Suppressor macrophage treated with lipopolysaccharide for 1 hour (primary cell): ENCODE measurements at places on chromosomes 1 and 21.
A peak's percentile ranks its signal among the peaks of the same experiment; 100 is the strongest.

- no peak for DNase-seq
Observed at GRCh38 chr1:47440599-47441081, 2.8 kb downstream of the FOXD2 start.

- DNase-seq: no peak
Observed at GRCh38 chr21:27189870-27190269, 223.0 kb upstream of the ADAMTS5 start.

DNA sequence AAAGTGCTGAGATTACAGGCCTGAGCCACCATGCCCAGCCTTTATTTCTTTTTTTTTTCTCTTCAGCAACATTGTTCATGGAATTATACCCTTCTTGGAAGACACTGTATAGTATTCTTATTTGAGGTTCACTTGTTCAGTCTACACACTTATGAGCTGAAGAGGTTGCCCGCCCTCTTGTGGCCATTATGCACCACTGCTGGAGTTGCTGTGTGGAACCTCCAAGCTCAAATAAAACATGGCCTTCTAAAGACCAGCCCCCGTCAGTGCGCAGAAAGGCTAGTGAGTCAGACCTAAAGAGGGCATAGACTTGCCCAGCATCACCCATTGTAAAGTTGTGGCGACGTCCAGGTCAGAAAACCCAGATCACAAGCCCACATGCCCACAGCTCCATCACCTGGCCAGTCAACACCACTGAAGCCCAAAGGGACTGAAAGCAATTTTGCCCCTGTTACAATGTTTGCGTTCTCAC, 20.4 kb downstream of the LURAP1 start:
- peak; percentile 92 for DNase-seq

- DNase-seq: no peak
Observed at GRCh38 chr1:32766328-32766972, 50.7 kb downstream of the YARS1 start.

DNA sequence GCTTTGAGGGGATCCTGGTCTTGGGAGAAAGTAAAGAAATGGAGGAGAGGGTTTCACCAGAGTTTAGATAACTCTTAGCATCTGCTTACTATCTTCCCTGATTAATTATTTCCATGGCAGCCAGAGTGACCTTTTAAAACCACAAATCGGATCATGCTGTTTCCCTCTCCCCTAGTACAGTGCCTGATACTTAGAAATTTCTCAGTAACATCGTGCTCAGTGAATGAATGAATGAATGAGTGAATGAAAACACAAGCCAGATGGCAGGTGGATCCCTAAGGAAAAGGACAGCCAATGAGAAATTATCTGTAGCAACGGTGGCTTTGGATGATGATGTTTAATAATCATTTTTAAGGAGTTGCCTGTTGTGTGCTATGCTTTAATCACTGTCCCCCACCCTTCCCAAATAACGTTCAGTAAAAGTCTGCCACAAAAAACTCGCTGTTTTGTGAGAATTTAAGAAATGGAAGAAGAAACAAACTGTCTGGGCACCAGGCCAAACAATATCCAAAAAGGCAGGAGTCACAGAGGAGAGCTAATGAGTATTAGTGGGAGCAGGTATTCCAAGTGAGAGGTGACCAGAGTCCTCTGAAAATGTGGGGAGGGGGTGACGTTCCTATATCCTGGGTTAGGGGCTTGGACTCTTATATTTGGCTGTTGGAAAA, 737 bp upstream of the SMAP2 start:
- DNase-seq: no peak

- DNase-seq: no peak
Observed at GRCh38 chr1:207754974-207755700, 3.3 kb downstream of the CD46 start.

DNA sequence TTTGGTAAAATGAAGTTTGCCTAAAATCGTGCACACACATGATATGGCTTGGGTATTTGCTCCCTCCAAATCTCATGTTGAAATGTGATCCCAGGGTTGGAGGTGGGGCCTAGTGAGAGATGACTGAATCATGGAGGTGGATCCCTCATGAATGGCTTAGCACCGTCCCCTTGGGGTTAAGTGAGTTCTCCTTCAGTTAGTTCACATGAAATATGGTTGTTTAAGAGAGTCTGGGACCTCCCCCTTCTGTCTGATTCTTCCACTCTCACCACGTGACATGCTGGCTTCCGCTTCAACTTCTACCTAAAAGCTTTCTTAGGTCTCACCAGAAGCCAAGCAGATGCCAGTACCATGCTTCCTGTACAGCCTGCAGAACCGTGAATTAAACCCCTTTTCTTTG, 58.4 kb downstream of the SIPA1L2 start:
- DNase-seq: no peak

- no peak for DNase-seq
Observed at GRCh38 chr1:3093898-3094626, 25.1 kb downstream of the PRDM16 start.

DNA sequence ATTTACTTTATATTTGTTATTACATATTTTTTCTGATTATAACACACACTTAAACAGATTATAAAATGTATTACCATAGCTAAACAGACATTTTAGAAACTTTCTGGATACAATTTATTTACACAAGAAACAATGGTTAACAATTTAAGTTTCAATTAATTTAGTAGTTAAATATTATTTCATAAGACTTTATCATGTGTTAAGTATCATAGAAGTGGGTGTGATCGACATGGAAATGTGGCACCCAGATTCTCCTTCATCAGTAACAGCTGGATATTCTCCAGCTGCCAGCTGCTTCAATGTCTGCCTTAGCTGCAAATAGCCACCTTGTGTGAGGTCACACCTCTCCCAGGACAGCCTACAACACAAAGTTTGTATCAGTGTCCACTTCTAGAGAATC, 97.8 kb downstream of the KCNT2 start:
- no peak for DNase-seq

GRCh38 chr1:159282118-159282517, 20.0 kb upstream of the FCER1A start:
- DNase-seq: peak; percentile 55

DNA sequence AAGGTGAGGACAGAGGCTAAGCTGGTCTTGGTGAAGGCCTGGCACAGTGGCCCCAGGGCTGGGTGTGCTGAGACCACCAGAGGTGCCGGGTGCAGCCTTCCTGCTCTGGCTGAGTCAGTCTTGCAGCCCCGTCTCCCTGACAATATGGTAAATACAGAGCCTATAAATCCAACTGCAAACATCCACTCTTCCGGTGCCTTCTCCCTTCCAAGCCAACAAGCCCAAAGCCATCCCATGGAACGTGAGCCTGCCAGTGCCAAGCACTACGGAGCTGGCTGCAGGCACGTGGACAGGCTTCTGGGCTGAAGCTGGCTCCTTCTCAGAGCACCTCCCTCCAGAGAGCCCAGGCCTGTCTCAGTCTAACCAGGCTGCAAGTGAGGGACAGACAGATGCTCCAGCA, 70.0 kb downstream of the TRABD2B start:
- DNase-seq: no peak

DNA sequence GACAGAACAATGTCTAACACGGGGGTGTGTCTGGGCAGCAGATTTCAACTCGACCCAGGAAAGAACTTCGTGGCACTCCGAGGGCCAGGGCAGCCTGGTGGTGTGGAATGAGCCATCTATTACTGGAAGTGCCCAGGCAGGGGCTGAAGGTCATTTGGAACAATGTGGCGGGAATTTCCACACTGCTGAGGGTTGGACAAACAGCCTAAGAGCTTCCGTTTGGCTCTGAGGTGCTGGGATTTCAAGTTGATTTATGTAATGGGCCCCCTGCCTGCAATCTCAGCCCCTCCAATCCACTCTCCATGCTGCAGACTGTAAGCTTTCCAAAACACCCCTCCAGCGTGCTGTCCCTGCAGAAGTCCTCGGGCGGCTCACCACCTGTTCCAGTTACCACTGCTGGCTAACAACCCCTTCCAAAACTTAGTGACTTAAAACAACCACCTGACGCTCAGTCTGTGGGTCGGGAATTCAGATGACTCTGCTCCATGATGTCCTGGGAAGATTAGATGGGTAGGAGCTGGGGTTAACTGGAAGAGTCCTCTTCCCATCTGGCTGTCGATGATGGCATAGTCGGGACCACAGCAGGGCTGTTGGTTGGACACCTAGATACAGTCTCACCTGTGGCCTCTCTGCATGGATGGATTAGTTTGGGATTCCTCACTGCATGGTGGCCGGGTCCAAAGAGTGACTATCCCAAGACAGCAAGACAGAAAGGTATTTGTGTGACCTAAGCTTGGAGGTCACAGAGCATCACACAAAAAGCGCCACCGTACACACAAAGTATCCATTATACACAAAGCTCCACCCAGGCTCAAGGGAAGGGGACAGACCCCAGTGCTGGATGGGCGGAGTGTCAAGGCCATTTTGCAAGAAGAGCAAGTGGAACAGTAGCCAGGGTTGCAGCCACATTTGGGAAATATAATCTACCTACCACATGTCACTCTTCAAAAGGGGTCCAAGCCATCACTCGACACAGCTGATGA, 89.7 kb upstream of the IFFO2 start:
- DNase-seq: peak; percentile 25

DNA sequence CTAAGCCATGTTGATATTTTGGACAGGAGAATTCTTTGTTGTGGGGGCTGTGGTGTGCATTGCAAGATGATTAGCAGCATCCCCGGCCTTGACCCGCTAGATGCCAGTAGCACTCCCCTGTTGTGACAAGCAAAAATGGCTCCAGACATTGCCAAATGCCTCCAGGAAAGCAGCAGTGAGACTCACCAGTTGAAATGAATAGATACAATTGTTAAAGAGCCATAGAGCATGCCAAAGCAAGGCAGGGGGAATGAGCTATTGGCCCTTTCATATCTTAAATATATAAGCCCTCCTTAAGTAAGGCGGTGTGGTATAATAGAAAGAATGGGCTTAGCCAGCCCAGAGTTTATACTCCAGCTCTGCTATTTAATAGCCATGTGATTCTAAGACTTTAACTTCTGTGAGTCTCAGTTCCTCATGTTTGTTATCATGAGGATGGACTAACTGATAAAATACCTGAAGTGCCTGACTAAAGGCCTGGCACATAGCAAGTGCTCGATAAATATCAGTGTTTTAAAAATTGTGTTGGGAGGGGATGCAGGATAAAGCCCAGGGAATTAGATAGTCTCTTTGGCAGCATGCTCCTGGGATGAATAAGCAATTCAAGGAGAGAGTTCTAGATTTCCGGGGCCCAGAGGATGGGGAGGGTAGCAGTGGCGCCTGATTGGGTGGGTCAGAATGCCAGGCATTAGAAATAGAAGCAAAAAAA, 21.1 kb upstream of the RGS4 start:
- DNase-seq: no peak

- no peak for DNase-seq
Observed at GRCh38 chr1:20143734-20144565, 4.8 kb downstream of the PLA2G2F start.

- peak; percentile 94 for DNase-seq
Observed at GRCh38 chr1:31065310-31066217, at the start of gene PUM1. Gene PUM1 (minus strand): TSS chr1:31065717. CDS start chr1:31059566, 6,151 bp downstream.

GRCh38 chr1:71980556-71980955, 301.8 kb downstream of the NEGR1 start:
- DNase-seq: no peak

- no peak for DNase-seq
Observed at GRCh38 chr1:158007667-158008386, 14.4 kb downstream of the KIRREL1 start.

DNA sequence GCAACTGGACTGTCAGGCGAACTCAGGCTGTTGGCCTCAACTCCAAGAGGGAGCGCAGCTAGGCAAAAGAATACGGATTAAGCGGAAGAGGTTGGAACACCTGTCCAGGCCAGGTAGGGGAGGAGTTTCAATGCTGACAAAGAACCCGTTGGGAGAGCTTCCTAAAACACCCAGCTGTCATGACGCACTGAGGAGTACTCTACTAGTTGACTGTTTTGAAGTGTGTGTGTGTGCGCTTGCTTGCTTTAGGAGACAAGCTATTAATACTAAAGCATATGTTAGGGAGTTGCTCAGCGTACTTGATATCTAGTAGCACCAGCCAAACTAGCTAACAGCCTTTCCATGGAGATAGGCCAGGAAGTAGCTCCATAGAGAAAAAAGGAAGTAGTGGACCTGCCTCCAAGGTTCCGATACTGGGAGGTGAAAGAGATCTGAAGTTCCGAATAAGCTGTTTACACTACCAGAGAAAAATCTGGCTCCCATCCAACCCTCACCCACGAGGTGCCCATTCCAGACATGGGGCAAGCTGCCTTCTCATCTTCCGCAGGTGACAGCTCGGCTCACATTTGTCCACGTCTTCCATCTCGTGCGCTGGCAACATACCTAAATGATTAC, 974 bp upstream of the FNBP1L start:
- no peak for DNase-seq

- peak; percentile 51 for DNase-seq
Observed at GRCh38 chr1:113683384-113684152, 75.7 kb downstream of the PHTF1 start.

DNA sequence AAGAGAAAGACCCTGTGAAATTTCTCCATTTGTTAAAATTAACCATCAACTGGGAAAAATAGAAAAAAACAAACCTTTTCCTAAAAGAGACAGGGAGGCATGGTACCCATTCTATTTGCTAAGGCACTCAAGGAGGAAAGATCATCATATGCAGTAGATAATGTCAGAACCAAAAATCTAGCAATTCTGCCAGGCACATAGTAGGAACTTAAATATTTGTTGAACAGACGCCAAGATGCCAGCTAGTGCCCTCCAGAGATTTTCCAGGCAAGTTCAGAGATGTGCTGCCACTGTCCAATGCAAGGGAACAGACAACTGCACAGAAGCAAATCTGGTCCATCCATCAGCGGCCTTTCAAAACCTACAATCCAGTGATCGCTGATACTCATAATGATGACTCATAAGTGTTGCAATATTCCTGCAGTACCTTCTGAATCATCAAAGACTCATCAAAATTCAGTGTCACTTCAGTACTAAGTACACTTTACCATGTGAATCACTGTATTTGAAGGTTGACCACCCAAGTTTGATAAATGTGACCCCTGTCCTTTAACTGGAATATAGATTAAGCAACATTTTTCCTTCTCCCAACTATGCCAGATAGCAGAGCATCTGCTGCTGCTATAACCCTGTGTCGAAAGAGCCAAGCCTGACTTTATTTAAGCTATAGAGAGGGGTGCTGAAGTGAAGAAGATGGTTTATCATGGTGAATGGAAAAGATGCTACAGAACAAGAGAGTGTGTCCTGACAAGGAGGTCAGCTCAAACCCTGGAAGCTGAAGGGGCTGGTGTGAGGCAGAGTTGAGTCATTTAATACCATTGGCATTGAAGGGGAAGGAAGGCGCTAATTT, 99.1 kb downstream of the MT1HL1 start:
- DNase-seq: peak; percentile 46

DNA sequence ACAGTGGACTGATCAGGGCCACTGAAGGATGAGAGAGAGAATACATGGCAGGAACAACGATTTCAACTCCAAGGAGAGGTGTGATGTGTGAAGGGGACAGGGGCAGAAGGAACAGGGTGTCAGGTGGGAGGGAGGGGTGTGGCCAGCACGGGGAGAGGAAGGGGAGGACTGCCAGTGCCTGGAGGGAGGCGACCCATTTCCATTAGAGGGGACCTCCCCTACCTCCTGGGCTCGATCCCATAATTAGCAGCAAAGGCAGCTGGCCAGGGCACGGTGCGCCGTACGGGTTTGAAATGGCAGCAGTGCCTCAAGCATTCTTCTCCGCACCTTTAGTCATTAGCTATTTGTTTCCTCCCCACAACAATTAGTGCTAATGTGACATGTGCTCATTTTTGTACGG, 22.7 kb downstream of the CRYAA start:
- DNase-seq: no peak
